CD8-positive, alpha-beta memory T cell (primary cell): ENCODE measurements at places on chromosomes 16 and 17. TPM values are rescaled to one million over a fixed set of nuclear protein-coding genes. Genes with fewer than 3 reads are reported as not detected.

DNA sequence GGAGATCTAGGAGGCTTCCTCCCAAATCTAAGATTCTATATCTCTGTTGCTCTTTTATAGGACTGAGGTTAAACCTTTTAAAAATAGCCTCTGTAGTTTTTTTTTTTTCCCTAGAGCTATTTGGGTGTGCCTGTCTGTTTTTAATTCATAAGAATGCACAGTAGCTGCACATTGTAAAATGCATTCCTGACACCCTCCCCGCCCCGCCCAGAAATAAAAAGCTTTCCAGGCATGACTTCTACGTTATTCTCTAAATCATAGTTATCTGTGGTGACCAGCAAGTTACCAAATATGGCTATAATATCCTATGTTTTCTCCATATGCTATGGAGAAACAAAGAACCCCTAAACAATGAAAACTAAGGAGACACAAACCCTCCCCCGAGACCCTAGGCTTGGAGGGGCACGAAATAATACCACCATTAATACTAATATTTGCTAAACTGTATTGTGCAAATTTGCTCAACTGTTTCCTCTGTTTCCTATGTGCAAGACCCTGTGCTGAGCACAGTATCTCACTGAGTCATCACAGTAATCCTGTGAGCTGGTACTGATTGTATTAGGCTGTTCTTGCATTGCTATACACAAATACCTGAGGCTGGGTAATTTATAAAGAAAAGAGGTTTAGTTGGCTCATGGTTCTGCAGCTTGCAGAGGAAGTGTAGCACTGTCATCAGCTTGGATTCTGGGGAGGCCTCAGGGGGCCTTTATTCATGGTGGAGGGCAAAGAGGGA lies 388.3 kb downstream of the CA10 start:
- H3K27me3 ChIP-seq: no peaks in the 10 kb centered on the region
- no peak overlapping the region for H3K27ac ChIP-seq
- no peaks in the 10 kb centered on the region for H3K36me3 ChIP-seq
- no peak for DNase-seq

GRCh38 chr17:6556121-6557039 lies at the start of gene PITPNM3:
Gene PITPNM3, minus strand, starts transcription at chr17:6556555. Its CDS starts 149 bp downstream, at chr17:6556406.
- H3K27me3 ChIP-seq: peaks cover 10% of the 10 kb centered on the region
- no peaks in the 10 kb centered on the region for H3K36me3 ChIP-seq
- H3K4me1 ChIP-seq: no peaks in the 10 kb centered on the region
- no peak for DNase-seq
- no peak within 1 kb of the TSS for H3K4me3 ChIP-seq

Gene CYB561
- 16.6 TPM for total RNA-seq

- H3K4me3 ChIP-seq: no peak overlapping the region
- H3K27ac ChIP-seq: no peak overlapping the region
- H3K36me3 ChIP-seq: no peaks in the 10 kb centered on the region
- DNase-seq: no peak
These were observed 8.6 kb downstream of the XYLT1 start for GRCh38 chr16:17461951-17462729.

DNA sequence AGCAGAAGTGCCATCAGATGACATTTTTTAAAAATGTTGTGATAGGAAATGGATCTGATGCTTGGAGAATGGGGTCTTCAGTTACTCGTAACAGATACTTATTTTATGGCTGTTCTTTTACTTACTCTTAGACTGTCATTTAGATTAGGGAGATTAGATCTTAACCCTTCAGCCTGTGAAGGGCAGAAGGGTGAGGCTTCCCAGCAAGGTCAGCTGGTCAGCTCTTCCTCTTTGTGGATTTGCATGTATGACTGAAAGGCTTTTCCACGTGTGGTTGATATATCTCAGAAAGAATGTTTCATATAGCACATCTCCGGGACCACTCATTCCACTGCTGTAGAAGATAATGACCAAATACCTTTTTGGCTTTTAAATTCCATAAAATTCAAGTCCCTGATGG lies 27.4 kb downstream of the GRB7 start:
- no peak for DNase-seq
- H3K27me3 ChIP-seq: no peaks in the 10 kb centered on the region
- no peak overlapping the region for H3K27ac ChIP-seq
- no peak overlapping the region for H3K4me3 ChIP-seq
- H3K4me1 ChIP-seq: peaks cover 73% of the 10 kb centered on the region

GRCh38 chr17:78588258-78589030 lies 11.2 kb upstream of the DNAH17 start:
- no peaks in the 10 kb centered on the region for H3K36me3 ChIP-seq
- H3K27ac ChIP-seq: no peak overlapping the region
- peaks cover 4% of the 10 kb centered on the region for H3K4me1 ChIP-seq
- no peak for DNase-seq
- no peaks in the 10 kb centered on the region for H3K27me3 ChIP-seq

- no peak overlapping the region for H3K27ac ChIP-seq
- H3K4me3 ChIP-seq: no peak overlapping the region
- DNase-seq: no peak
- peaks cover 35% of the 10 kb centered on the region for H3K4me1 ChIP-seq
- no peaks in the 10 kb centered on the region for H3K27me3 ChIP-seq
These were observed 25.8 kb downstream of the STAT3 start for GRCh38 chr17:42362245-42362961.

DNA sequence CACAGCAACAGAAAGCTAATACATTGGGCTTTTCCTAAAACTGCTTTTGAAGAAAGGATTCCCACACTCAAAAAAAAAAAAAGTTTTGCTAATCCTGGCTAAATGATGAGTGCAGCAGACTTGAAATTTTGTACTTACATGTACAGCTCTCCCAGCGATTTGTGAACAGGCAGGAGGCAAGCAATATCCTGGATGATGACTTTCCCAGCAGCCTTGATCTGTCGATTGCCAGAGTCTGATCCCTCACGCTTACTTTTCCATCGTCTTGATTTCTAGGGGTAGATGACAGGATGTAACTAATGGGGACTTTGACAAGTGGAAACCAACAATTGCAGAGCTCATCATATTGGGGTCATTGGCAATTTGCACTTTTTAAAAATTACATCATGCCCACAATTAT lies 91.4 kb downstream of the WDR59 start:
- no peaks in the 10 kb centered on the region for H3K27me3 ChIP-seq
- DNase-seq: no peak
- no peak overlapping the region for H3K4me3 ChIP-seq
- no peaks in the 10 kb centered on the region for H3K4me1 ChIP-seq
- H3K36me3 ChIP-seq: peaks cover 8% of the 10 kb centered on the region

Gene OR1G1
- total RNA-seq: not detected

Gene TP53TG3D
- total RNA-seq: not detected

Gene SLC47A1
- 0.20 TPM for total RNA-seq

GRCh38 chr17:35735036-35735805 lies 3.8 kb downstream of the RASL10B start:
- H3K27ac ChIP-seq: no peak overlapping the region
- DNase-seq: no peak
- no peaks in the 10 kb centered on the region for H3K27me3 ChIP-seq
- H3K4me1 ChIP-seq: peaks cover 8% of the 10 kb centered on the region
- no peak overlapping the region for H3K4me3 ChIP-seq
- no peaks in the 10 kb centered on the region for H3K36me3 ChIP-seq

Gene C1QTNF8
- total RNA-seq: not detected

Gene VPS35L
- 37.4 TPM for total RNA-seq

- H3K4me1 ChIP-seq: peaks cover 13% of the 10 kb centered on the region
- no peaks in the 10 kb centered on the region for H3K36me3 ChIP-seq
- no peaks in the 10 kb centered on the region for H3K27me3 ChIP-seq
- no peak for DNase-seq
- H3K4me3 ChIP-seq: no peak overlapping the region
- no peak overlapping the region for H3K27ac ChIP-seq
These were observed 5.6 kb downstream of the SPHK1 start for GRCh38 chr17:76390003-76390421.

DNA sequence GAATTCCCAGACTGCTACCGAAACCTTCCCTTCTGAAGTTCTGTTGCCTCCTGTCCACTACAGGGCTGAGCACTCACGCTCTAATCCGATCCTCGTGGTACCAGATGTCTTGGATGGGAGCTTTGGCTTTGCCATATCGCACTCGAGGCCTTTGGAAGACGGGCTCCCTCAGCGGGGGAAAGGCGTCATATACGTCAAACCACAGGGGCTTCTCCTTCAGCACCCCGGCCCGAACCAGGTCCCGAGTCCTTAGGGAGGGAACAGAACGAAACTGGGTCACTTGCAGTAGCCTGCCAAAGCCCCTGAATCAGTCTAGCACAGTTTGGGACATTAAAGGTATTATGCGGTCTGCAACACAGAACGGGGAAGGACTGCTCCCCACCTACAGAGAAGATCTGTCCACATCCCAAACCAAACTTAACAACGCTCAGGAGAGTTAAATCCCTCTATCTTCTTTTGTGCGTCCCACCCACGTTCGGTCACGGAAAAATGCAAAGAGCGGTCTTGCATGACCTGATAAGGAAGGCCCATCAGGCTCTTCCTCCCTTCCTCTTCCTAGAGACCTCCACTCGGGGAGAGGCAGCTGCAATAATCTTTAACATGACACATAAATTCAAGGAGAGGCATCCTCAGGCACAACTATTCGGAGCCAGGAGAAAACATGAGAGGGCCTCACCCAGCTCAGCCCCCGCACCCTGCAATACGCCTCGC lies 526 bp downstream of the MRPS23 start:
- H3K4me1 ChIP-seq: peaks cover 30% of the 10 kb centered on the region
- no peaks in the 10 kb centered on the region for H3K27me3 ChIP-seq
- no peak for DNase-seq
- peaks cover 12% of the 10 kb centered on the region for H3K36me3 ChIP-seq
- peak overlapping the region; percentile 96 for H3K27ac ChIP-seq

Gene C17orf78
- not detected for total RNA-seq

- H3K36me3 ChIP-seq: no peaks in the 10 kb centered on the region
- H3K27me3 ChIP-seq: no peaks in the 10 kb centered on the region
- H3K4me3 ChIP-seq: peak overlapping the region; percentile 18
- DNase-seq: no peak
- peaks cover 21% of the 10 kb centered on the region for H3K4me1 ChIP-seq
These were observed 312.5 kb upstream of the TNRC6C start for GRCh38 chr17:77646046-77646430.

GRCh38 chr17:81188491-81188840 lies 22.4 kb upstream of the AATK start:
- H3K27me3 ChIP-seq: no peaks in the 10 kb centered on the region
- no peak overlapping the region for H3K27ac ChIP-seq
- no peak for DNase-seq
- no peaks in the 10 kb centered on the region for H3K36me3 ChIP-seq
- no peaks in the 10 kb centered on the region for H3K4me1 ChIP-seq
- H3K4me3 ChIP-seq: no peak overlapping the region

DNA sequence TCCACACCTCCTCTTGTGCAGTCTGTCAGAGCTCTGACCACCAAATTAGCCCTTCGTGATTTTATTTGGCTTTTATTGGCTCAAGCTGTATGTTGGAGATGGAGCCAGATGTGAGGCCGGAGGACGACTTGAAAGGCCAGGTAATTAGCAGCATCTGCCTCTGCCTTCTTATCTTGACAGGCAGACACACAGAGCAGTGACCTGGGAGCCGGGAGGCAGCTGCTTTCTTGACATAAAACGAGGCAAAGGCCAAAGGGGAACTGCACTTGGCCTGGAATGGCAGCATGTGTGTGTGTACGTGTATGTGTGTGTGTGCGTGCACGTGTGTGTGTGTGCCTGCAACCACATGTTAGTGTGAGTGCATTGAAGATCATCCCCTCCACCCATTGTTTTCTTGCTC lies 56.9 kb upstream of the BRD7 start:
- H3K27ac ChIP-seq: no peak overlapping the region
- no peaks in the 10 kb centered on the region for H3K4me1 ChIP-seq
- DNase-seq: no peak
- no peaks in the 10 kb centered on the region for H3K27me3 ChIP-seq

DNA sequence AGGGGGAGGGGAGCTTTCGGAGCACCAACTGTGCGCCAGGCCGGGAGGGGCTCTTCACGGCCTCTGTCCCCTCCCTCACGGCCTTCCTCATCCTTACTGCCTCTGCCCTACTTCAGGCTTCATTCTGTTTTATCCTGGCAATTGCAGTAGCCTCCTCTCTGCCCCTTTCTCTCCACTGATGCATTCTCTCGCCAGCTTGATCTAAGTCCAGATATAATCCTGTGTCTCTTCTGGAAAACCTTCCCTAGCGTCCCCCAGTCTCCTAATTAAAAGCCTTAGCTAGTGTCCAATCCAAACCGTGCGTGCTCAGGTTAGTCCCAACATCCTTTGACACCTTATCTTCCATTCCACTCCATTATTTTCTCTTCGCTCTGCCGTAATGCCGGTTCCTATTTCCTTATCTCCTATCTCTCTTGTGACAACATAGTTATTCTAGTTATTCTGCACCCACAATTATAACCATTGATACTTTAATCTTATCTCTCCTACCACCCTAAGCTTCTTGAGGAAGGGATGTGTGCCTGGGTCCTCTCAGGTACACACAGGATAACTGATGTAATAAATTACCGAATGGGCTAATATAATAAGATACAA lies 869 bp downstream of the ZNF48 start:
- DNase-seq: no peak
- no peaks in the 10 kb centered on the region for H3K27me3 ChIP-seq
- peak overlapping the region; percentile 6 for H3K27ac ChIP-seq
- peaks cover 25% of the 10 kb centered on the region for H3K4me1 ChIP-seq
- H3K4me3 ChIP-seq: peak overlapping the region; percentile 60
- H3K36me3 ChIP-seq: no peaks in the 10 kb centered on the region

DNA sequence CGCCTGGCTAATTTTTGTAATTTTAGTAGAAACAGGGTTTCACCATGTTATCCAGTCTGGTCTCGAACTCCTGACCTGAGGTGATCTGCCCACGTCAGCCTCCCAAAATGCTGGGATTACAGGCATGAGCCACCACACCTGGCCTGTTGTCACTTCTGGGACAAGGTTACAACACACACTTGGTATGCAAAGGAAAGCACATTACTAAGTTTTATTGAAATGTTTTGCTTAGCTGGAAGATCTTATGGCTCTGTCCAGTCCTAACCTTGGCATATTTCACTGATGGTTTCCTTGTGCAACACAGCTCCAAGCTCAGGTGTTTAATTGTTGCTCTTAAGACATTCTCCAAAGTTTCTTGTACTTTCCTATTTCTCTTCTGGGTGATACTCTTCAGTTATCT lies 94.2 kb downstream of the CNTNAP4 start:
- H3K27me3 ChIP-seq: no peaks in the 10 kb centered on the region
- no peak overlapping the region for H3K4me3 ChIP-seq
- H3K36me3 ChIP-seq: no peaks in the 10 kb centered on the region
- H3K4me1 ChIP-seq: no peaks in the 10 kb centered on the region
- no peak for DNase-seq
- H3K27ac ChIP-seq: no peak overlapping the region

Gene FBXW10B
- total RNA-seq: 0.89 TPM

DNA sequence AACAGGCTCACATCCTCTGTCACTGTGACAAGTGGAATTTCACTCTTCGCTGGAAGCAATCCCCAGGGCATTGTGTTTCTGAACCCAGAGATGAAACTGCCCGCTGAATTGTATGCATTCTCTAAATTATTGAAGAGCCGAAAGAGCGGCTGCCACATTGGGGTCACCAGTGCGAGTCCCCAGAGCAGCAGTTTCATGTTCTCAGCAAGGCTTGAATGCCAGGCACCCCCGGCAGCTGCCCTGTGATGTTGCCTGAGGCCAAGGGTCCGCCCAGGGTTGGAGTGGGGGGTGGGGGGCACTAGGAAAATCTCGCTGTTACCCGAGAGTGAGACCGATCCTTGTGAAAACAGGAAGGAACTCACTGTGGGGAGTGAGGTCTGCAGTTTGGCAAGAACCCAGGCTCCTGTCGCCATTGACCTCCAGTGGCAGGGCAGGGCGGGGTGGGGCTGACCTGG lies 20.7 kb upstream of the BCAR1 start:
- no peaks in the 10 kb centered on the region for H3K4me1 ChIP-seq
- H3K27ac ChIP-seq: no peak overlapping the region
- no peak overlapping the region for H3K4me3 ChIP-seq
- no peaks in the 10 kb centered on the region for H3K27me3 ChIP-seq
- no peaks in the 10 kb centered on the region for H3K36me3 ChIP-seq
